ENCODE measurements at places on chromosomes 13 and 19. TPM values are rescaled to one million over a fixed set of nuclear protein-coding genes. Genes with fewer than 3 reads are reported as not detected.

Gene ZNF285
- total RNA-seq, result 1.3 TPM

- no peaks in the 10 kb centered on the region for H3K27me3 ChIP-seq
- H3K27ac ChIP-seq, result no peak within 1 kb of the TSS
- no peak within 1 kb of the TSS for H3K4me3 ChIP-seq
- no peaks in the 10 kb centered on the region for H3K4me1 ChIP-seq
- peak; percentile 79 for DNase-seq
- no peaks in the 10 kb centered on the region for H3K36me3 ChIP-seq
These were observed at the start of gene ZNF541 for GRCh38 chr19:47573071-47574026. Gene ZNF541, minus strand, starts transcription at chr19:47573148. Its CDS starts 17,292 bp downstream, at chr19:47555856.

- H3K27ac ChIP-seq, result no peak overlapping the region
- no peaks in the 10 kb centered on the region for H3K27me3 ChIP-seq
- DNase-seq, result no peak
- no peaks in the 10 kb centered on the region for H3K4me1 ChIP-seq
- H3K4me3 ChIP-seq, result no peak overlapping the region
These were observed 5.5 kb downstream of the KATNAL1 start for GRCh38 chr13:30301827-30302226.

DNA sequence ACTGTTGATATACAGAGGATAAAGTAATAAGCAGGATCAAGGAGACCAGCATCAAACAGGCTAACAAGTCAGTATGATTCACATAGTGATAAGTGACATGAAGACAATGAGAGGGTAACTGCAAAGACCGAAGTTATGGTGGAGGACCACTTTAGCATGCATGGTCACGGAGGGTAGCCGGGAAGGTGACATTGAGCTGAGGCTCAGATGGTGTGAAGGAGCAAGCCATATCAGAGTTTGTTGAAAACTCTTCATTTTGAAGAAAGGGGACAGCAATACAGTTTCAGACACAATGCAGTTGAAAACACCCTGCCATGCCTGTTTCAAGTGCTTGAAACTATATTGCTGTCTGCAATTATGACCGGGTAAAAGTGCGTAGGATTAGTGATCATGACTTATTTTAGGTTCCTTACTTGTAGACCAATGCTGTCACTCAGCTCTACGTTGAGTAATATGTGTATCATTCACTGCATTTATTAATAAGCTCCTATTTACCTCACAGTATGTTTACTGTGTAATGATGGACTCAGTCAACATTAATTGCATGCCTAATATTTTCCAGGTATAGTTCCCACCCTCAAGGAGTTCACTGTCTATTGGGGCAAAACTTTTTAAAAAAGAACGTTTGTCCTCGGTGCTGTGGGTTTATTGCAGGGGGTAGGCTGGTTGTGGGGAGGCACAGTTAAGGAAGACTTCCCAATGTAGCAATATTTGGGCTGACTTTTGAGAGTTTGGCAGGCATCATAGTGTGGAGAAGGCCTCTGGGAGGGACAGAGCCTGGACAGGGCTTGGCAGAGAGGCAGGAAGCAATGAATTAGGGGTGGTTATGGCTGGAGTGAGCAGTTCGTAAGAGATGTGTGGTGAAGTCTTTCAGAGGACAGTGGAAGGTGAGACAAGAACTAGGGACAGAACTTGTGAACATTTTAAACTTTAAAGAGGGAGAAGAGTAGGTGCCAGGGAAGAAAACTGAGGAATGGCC is 3.2 kb downstream of the UBAC2 start:
- no peaks in the 10 kb centered on the region for H3K4me1 ChIP-seq
- no peak overlapping the region for H3K27ac ChIP-seq
- no peak for DNase-seq
- H3K36me3 ChIP-seq, result no peaks in the 10 kb centered on the region

DNA sequence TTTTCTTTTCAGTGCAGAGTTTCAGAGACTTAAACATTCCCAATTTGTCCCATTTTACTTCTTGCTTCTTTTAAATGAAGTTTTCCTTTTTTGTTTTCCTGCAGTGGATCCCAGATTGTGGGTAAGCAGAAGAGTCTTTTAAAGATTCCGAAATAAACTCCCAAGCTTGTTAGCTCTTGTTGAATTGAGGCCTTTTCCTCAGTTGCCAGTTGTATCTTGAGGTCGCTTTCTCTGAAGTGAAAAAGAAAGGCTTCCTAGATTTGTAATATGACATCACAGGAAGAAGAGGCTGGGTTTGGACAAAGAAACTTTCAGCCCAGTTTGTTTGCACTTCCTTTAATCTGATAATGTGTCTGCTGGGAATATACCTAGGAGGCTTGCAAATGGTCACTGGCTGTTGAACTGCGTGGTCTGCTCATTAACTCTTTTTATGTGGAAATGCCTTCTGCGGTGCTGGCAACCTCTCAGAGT is at the start of gene LPAR6:
Gene LPAR6, minus strand, starts transcription at position 233 of the 471 bp plus-strand sequence. CDS start 690 bp downstream, outside the sequence.
- H3K4me3 ChIP-seq, result peak within 1 kb of the TSS; percentile 14
- H3K27ac ChIP-seq, result peak within 1 kb of the TSS; percentile 73
- H3K36me3 ChIP-seq, result no peaks in the 10 kb centered on the region
- H3K4me1 ChIP-seq, result peaks cover 3% of the 10 kb centered on the region

Gene EID2
- 3.3 TPM for total RNA-seq

DNA sequence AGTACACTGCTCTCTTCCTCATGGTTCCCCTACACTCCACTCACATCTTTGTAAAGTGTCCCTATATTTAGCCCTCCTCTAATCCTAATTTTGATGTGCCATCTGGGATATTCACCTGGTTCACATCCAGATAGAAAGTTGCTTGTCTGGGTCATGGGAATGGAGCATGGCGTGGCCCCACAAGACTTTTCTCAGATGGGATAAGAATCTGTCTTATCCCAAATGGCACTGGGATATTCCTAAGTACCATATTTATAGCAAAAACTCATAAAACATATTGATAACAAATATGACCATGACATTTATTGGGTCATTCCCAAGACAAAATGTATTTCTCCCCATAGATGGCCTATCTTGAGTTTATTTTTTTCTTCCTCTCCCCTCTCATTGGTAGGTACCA is 49.5 kb upstream of the POMP start:
- H3K4me3 ChIP-seq, result no peak overlapping the region
- no peak overlapping the region for H3K27ac ChIP-seq
- H3K4me1 ChIP-seq, result no peaks in the 10 kb centered on the region
- no peaks in the 10 kb centered on the region for H3K27me3 ChIP-seq

GRCh38 chr13:114119196-114119595 is 13.2 kb downstream of the RASA3 start:
- H3K27me3 ChIP-seq, result no peaks in the 10 kb centered on the region
- peak overlapping the region; percentile 79 for H3K27ac ChIP-seq
- H3K4me3 ChIP-seq, result no peak overlapping the region
- no peaks in the 10 kb centered on the region for H3K36me3 ChIP-seq
- DNase-seq, result no peak
- H3K4me1 ChIP-seq, result no peaks in the 10 kb centered on the region

- DNase-seq, result no peak
- H3K36me3 ChIP-seq, result peaks cover 8% of the 10 kb centered on the region
- H3K4me3 ChIP-seq, result no peak overlapping the region
- no peak overlapping the region for H3K27ac ChIP-seq
- no peaks in the 10 kb centered on the region for H3K27me3 ChIP-seq
These were observed 56.2 kb downstream of the ARHGAP35 start for GRCh38 chr19:46917002-46917401.

GRCh38 chr13:66154976-66155375 is 1075.2 kb downstream of the PCDH9 start:
- no peak overlapping the region for H3K27ac ChIP-seq
- H3K4me3 ChIP-seq, result no peak overlapping the region
- H3K27me3 ChIP-seq, result no peaks in the 10 kb centered on the region
- no peaks in the 10 kb centered on the region for H3K4me1 ChIP-seq

Gene POSTN
- total RNA-seq, result 3.5 TPM

Gene CYP4F8
- not detected for total RNA-seq

DNA sequence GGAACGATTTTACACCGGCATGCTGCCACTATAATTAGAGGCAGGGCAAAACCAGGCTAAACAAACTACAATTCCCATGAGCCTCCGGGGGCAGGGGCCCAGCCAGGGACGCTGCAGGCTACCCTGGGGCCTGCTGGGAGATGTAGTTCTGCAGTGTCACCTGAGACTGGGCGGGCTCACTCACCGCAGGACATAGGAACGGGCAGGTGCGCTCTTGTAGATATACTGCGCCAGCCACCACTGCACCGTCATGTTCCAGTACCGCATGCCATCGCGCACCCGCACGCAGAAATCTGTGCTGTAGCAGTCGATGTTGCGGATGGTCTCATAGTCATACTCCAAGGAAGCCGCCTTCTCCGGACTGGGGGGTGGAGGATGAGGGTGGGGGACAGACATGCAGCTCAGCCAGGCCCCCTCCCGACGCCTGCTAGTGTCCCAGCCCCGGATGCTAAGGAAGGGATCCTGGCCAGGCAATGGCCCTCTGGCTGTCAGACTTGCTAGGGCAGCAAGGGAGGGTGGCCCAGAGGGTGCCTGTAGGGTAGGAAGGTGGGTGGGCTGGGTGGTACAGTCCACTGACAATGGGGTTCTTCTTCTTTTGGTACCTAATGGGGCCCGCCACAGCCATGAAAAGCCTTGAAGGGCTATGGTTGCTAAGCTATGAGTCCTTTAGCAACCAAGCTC is 5.8 kb upstream of the TMC4 start:
- H3K4me3 ChIP-seq, result no peak overlapping the region
- H3K4me1 ChIP-seq, result no peaks in the 10 kb centered on the region
- DNase-seq, result no peak
- no peaks in the 10 kb centered on the region for H3K36me3 ChIP-seq

DNA sequence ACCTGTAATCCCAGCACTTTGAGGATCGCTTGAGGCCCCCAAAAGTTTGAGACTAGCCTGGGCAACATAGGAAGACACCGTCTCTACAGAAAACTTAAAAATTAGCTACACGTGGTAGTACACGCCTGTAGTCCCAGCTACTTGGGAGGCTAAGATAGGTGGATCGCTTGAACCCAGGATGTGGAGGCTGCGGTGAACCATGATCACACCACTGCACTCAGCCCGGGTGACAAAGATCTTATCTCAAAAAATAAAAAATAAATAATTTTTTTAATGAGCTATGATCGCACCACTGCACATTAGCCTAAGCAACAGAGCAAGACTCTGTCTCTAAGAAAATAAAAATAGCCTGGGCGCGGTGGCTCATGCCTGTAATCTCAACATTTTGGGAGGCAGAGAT is 6.6 kb downstream of the RCBTB2 start:
- H3K27me3 ChIP-seq, result no peaks in the 10 kb centered on the region
- DNase-seq, result no peak
- H3K4me1 ChIP-seq, result no peaks in the 10 kb centered on the region
- no peak overlapping the region for H3K4me3 ChIP-seq
- H3K27ac ChIP-seq, result no peak overlapping the region
- H3K36me3 ChIP-seq, result no peaks in the 10 kb centered on the region

GRCh38 chr19:2291185-2291751 is 9.3 kb upstream of the PEAK3 start:
- no peak overlapping the region for H3K27ac ChIP-seq
- H3K4me3 ChIP-seq, result peak overlapping the region; percentile 16
- H3K36me3 ChIP-seq, result no peaks in the 10 kb centered on the region
- DNase-seq, result no peak

Gene ERICH4
- total RNA-seq, result not detected
